Left forelimb (tissue), 1 donor: ENCODE measurements at places on chromosomes 2 and 18.
A peak's percentile ranks its signal among the peaks of the same experiment; 100 is the strongest.

- DNase-seq: no peak
Observed at GRCh38 chr2:217222309-217222910, 362.5 kb upstream of the TNP1 start.

GRCh38 chr2:40039549-40039948 lies 260.5 kb upstream of the THUMPD2 start:
- DNase-seq: no peak

- DNase-seq: no peak
Observed at GRCh38 chr2:156476850-156477206, 40.6 kb downstream of the GPD2 start.

DNA sequence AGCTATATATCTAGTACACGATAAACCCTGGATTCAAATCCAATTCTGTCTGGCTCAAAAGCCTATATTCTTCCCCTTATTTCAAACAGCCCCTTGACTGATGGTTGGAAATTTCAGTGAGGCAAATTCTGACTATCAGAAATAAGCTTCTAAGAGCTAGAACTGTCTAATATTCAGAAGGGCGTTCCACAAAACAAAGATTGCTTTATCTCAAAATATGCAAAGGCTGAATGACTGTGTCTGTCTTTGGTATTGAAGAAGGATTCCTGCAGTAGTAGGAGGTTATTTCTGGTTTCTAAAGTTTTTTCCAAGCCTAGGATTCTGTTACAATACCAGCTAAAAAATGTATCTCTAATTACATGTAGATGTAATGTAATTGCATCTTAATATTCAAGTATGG lies 31.1 kb downstream of the DRC1 start:
- no peak for DNase-seq

- no peak for DNase-seq
Observed at GRCh38 chr2:69781321-69782248, 39.7 kb downstream of the ANXA4 start.

DNA sequence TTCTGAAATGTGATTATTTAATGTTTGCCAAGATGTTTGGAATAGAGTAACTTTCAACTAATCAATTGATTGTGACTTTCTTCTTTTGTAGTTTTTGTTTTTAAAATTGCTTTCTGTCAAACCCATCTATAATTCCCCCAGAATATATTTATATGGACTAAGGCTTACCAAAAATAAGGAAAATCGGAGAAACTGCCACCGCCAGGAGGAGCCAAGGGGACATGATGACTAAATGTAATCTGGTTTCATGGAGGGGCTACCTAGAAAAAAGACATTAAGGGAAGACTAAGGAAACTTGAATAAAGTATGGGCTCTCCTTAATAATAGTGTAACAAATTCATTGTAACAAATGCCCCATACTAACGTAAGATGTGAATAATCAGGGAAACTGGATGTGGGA lies 19.5 kb downstream of the BOLA3 start:
- no peak for DNase-seq

DNA sequence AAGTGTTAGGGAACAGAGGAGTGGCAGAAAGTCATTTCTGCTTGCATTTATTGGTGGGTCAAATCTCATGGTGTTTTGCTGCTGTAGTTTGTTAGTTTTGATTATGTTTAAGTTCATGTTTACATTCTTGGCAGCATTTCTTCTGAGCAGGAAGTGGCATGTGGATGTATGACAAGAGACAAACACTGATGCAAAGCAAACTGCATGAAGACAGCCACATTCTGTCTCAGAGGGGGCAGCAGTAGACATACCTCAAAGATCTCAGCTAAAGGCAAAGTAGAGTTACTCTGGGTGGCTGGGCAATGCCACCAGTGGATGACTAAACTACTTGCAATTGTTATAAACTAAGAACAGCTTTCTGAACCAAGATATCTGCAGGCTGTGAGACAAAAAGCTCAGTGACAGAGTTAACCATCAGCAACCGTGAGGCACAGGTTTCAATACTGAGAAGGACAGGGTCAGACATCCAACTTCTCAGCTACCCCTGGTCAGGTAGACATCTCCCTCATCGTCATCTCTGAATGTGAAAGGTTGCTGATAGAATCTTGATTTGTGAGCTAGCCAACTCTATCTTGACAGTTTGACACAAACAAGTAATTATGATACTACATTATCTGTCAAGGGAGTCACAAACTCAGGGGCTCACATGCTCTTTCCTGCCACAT lies 16.4 kb downstream of the GALNT3 start:
- no peak for DNase-seq

DNA sequence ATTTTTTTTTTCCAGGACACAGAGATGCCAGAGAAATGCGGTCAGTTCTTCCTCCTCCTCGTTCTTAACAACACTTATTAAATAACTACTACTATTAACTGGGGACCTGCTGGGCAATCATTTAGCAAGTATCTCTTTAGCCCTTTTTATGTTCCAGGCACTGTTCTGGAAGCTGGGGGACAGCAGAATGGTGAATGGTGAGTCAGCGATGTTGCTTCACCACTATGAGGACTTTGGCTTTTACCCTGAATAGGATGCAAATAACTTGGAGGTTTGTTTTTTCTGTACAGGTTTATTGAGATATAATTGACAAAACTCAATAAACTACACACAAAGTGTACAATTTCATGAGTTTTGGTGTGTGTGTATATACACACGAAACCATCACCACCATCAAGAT lies 179.9 kb upstream of the MSH6 start:
- no peak for DNase-seq

DNA sequence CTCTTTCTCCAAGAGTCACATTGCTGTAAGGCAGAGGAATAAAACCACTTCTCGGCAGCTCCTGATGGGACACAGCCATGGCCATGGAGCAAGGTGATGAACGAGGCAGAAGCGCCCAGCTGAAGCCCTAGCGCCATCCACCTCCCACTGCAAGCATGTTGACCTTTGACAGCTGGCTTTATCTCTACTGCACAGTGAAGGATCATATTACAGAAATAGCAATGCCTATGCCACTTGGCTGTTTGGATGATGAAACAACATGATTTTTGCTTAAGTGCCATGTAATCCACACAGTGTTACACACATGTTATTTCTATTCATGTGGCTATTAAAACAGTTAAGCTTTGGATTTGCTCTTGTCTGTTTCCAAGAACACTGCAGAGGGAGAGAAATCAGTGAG lies 167.7 kb downstream of the VAPA start:
- no peak for DNase-seq

GRCh38 chr2:231786177-231786916 lies at the start of gene COPS7B:
Gene COPS7B, plus strand, starts transcription at chr2:231786445. Its CDS starts 2,126 bp downstream, at chr2:231788571.
- DNase-seq: peak; percentile 88

- no peak for DNase-seq
Observed at GRCh38 chr18:79510046-79510685, 114.4 kb downstream of the NFATC1 start.
